ENCODE measurements at places on chromosomes 16 and 17.

DNA sequence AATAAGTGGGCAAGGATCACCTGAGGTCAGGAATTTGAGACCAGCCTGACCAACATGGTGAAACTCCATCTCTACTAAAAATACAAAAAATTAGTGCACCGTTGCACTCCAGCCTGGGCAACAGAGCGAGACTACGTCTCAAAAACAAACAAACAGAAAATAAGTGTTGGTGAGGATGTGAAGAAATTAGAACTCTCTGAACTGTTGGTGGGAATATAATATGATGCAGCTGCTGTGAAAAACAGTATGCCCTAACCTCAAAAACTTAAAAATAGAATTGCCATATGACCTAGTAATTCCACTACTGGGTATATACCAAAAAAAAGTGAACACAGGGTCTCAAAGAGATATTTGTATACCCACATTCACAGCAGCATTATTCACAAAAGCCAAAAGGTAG is 26.1 kb downstream of the GLG1 start:
- no peak for DNase-seq

GRCh38 chr17:64174686-64175456 is 44.9 kb upstream of the ERN1 start:
- peak; percentile 51 for DNase-seq

DNA sequence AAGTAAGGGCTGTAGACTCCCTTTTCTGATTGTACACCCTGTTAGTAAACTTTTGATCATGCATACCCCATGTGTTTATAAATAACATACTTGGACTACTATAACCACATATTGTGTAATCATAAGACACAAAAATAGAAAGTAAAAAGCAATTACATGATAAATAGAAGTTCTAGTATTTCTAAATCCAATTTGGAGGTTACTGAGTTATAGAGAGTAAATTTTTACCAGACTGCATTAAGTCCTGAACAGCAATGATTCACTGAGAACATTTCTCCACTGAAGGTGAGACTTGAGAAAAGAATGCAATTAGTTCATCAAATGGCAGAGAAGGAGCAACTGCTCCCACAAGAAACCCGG is 7.7 kb upstream of the TBKBP1 start:
- no peak for DNase-seq

GRCh38 chr17:40844671-40845107 is 22.3 kb upstream of the KRT10 start:
- DNase-seq, result no peak

GRCh38 chr16:55003916-55004315 is 73.3 kb downstream of the IRX5 start:
- DNase-seq, result no peak

DNA sequence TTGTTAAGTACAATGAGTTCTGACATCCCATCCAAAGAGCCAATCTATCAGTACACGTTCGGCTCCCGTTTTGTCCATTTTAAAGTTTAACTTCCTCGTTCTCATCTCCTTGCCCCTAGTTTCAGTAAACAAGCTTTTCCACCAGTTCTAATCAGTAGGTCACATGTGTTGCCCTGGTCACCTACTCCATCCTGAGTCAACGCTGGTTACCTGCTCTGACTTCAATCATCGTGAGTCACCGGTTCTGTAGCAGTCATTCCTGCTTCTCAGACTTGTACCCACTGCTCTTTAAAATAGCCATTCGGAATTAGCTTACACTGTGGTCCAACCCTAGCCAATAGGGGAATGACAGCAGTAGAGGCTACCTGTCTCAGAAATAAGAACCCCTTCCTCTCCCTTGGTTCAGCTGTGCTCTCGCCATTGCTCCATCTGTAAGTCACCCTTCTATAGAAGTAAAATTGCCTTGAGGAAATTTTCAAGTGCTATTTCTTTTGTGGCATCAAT is 191.0 kb downstream of the CPPED1 start:
- DNase-seq, result no peak

DNA sequence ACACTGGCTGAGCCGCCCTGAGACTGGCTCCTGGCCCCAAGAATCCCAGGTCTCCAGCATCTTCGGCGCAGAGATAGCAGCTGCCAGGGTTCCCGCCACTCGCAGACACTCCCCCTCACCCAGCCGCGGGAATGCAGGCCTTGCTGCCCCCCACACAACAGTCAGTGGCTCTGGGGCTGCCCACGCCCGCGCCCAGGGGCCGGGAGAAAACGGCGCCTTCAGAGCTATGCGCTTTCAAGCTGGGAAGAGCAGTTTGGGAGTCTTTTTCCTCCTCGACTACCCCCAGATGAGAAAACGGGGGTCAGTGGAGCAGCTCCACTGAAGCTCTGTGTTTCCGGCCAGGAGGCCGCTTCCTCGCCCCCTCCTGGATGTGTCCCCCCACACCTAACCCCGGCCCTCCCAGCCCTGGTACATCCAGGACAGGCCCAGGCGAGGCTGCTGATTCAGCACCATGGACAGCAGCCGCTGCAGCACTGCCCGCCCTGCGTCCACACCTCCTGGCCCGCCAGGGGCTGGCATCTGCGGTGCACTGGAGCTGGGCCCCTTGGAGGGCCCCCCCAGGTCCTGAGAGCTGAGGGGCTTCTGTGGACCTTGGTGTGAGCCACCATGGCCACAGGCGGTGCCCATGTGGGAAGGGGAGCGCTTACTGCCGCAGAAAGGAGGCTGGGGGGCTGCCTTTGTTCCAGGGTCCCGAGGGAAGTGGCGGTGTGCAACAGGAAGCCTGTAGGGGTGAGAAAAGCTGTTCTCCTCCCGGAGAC is 35.7 kb downstream of the CACNA1H start:
- no peak for DNase-seq

DNA sequence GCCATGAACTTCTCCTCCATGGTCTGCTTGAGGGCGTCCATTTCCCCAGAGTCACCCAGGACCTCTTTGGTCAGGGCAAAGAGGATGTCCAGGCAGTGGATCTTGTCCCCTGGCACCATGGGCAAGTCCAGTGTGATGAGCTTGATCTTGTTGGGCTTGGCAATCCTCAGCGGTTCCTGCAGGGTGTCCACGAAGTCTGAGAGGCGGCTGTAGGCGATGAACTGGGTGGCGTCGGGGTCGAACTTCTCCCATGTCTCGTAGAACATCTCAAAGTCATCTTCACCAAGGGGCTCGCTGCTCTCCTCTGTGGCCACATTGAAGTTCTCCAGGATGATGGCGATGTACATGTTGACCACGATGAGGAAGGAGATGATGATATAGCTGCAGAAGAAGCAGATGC is 9.0 kb upstream of the CD79B start:
- DNase-seq, result no peak

GRCh38 chr17:57636985-57637665 is 108.0 kb downstream of the CCDC182 start:
- DNase-seq, result no peak

DNA sequence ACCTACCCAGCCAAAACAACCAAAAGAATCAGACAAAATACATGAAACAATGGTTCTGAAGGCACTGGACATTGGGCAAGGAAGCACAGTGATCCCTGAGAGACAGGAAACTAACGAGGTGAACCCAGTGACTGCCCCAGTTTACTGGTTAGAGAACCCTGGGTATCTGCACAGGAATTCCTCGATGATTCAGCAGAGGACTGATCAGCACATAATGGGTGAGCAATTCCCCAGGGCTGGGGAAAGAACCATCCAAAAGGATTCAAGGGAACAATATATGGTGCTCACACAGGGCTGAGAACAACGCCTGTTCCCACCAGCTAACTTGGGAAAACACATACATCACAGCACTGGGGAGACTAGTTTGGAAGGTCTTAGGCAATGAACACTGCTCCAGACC is 167.2 kb downstream of the PARN start:
- DNase-seq, result no peak

GRCh38 chr16:2056681-2057407 is 9.1 kb downstream of the TSC2 start:
- no peak for DNase-seq

DNA sequence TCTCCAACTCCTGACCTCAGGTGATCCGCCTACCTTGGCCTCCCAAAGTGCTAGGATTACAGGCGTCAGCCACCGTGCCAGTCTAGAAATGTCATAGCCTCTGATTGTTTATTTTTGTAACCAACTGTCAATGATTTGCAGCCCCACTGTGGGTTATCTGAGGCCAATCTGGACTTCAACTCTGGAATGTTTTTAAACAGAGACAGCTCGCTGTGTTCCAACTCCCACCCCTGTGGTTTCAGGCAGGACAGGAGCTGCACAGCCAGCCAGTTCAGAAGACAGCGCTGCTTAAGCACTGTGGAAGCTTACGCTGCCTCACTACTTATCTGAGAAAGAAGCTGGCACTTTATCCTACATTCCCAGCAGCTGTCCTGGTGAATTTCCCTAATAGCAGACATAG is 19.5 kb downstream of the MRM3 start:
- DNase-seq, result no peak

DNA sequence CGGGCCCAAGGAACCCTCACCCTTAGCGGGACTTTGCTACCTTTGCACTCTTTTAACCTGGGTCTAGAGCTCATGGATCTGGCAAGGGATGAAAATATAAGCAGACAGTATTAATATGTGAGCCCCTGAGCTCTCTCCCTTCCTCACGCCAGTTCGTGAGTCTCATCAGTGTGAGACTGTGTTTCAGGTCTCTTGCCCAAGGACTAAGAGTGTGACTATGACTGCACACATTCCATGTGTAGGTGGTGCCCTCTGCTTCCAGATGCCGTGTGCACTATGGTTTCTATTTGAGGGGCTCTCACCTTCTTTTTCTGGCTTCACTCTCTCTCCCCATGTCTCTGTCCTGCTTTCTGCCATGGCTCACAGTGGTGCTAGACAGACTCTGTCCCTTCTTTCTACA is 40.5 kb downstream of the DHRS7B start:
- DNase-seq, result no peak

DNA sequence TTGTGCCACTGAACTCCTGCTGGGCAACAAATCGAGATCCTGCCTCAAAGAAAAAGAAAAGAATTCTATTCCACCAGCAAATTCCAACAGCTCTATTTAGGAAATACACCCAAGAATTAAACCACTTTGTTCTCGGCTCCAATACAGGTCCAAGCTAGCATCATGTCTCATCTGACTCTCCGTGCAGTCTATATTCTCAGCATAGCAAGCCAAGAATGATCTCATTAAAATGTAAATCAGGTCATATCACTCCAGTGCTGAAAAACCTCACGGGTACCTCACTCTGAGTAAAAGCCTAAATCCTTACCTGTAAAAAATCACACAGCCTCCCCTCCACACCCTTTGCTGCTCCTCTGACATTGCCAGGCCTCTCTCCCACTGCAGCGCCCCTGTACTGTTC is 23.9 kb downstream of the UBE2G1 start:
- no peak for DNase-seq

GRCh38 chr17:55410722-55411462 is 10.7 kb downstream of the MMD start:
- DNase-seq, result no peak

DNA sequence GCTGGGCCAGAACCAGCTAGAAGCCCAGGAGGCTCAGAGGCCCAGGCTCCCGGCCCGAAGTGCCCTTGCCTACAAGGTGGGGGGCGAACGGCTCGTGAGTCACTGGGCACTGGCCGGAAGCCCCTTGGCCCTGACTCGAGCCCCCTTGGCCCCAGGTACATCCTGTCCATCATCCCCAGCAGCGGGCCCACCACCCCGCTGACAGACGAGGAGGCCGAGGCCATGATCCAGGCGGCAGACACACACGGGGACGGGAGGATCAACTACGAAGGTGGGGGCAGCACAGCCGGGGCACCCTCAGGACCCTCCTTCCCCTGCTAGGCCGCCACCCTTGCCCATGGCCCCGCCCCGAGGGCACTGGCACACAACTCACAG is 15.8 kb upstream of the AATK start:
- DNase-seq, result no peak

DNA sequence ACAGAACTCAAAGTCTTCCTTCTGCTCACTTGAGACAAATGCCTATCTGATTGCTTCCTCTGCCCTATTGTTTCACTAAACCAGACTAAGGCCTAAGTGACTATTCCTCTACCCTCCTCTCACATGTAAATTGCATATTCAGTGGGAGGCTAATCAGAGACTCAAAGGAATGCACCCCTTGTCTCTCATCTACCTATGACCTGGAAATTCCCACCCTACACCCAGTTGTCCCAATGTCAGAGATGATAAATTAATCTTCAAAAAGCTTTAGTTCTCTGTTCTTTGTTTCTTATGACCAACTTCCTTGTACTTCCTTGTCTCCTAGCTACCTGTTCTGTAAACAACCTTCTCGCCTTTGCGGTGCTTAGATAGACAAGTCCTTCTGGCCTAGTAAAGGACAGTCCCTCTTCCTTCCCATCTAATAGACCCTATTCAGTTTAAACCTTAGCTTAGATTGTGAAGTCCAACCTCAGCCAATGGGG is 76.0 kb downstream of the EMP2 start:
- DNase-seq, result no peak

DNA sequence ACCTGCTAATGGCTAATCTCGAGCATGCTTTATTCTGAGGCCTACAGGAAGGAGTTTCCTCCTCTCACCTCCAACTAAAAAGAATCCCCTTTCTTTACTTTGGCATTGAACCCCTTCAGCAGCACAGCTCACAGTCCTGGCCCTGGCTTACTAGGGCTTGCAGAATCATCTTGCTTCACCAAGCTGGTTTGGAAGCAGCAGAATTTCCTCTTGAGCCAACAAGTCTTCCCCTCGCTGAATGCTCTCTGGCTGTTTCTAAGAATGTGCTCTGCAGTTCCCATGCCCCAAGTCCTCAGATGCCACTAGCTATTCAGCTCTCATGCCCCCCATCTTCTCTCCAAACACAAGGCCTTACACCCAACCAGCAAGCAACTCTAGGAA is 271.2 kb downstream of the NTN1 start:
- no peak for DNase-seq

DNA sequence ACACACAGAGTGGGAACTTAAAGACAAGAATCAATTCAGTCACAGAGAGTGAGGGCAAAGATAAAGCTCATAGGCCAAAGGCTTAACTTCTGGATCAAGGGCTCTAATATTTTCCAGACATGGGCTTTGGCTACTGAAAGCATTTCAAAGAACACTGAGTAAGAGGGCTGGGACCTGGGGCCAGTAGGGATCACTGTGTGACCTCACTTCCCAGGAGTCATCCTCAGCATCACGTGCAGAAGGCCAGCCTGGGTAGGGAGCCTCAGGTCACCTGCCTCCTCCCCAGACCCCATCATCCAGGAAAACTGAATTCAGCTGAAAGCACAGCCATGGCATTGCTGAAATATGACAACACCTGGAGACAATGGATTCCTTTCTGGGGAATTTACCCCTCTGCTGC is 163.5 kb downstream of the RAB11FIP4 start:
- no peak for DNase-seq

- DNase-seq, result no peak
Observed at GRCh38 chr16:25192096-25192495, 24.7 kb upstream of the AQP8 start.
